Activated naive CD8-positive, alpha-beta T cell treated with anti-CD3 and anti-CD28 coated beads, Interleukin-2, amount 10 ng/mL, durations not matched to agents 7 days and 5 days (primary cell): ENCODE measurements at places on chromosomes 3 and 15. TPM values are rescaled to one million over a fixed set of nuclear protein-coding genes. Genes with fewer than 3 reads are reported as not detected.

The TNK2 gene
- 166 TPM for total RNA-seq

GRCh38 chr3:14685179-14685578 is 10.2 kb downstream of the C3orf20 start:
- DNase-seq = no peak

The GHSR gene
- total RNA-seq = not detected

The HIGD2B gene
- 0.62 TPM for total RNA-seq

The TMEM207 gene
- not detected for total RNA-seq

DNA sequence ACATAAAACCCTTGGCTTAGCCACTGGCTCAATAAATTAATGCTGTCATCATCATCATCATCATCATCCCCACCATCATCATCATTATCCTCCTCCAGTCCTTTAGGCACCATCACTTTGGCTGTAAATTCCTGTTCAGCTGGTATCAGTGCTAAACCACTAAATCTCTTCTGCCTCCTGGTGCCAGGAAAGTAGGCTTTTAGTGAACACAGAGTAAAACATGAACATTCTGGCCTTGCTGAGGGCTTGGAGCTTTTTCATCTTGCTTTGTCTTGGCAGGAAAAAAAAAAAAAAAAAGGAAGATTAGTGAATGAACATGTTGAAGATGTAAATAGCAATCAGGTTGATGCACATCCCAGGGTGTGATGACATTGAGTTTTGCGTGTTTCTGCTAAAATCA is 67.3 kb upstream of the EIF1B start:
- DNase-seq = no peak

DNA sequence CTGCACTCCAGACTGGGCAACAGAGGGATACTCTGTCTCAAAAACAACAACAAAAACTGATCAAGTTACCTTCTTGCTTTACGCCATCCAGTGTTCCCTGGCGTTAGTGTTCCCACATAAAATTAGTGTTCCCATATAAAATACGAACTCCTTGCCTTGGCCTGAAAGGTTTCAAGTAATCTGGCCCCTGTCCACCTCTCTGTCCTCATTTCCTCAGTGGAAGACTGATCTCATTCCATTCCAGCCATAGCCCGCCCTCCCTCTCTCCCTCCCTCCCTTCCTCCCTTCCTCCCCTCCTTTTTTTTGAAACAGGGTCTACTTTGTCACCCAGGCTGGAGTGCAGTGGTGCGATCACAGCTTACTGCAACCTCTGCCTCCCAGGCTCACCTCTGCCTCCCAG is 2.8 kb upstream of the CAND2 start:
- DNase-seq = no peak

GRCh38 chr3:190566043-190566933 is 52.4 kb downstream of the IL1RAP start:
- no peak for DNase-seq

The GPR27 gene
- 0.28 TPM for total RNA-seq

DNA sequence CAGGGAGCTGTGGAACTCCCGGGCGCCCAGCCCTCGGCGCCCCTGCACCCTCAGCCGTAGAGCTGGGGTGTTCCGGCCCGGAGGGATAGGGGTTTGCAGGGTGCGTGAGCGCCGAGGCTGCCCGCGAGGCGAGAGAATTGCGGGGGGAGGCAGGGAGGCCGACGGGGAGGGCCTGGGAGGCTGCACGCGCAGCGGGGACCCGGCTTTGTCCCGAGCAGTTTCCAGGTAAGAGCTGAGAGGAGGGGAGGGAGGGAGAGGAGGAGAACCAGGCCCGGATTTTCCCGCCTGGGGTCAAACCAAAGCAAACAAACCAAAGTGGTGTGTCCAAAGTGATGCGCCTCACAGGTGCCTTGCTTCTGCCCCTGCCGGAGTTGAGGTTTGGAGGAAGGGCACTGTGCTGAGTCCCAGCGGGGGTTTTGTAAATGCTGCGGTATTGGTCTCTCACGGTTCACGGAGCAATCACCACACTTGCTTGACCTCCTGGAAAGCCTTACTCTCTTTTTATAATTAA is 146.4 kb downstream of the TJP1 start:
- DNase-seq = no peak

The AQP9 gene
- 0.30 TPM for total RNA-seq

DNA sequence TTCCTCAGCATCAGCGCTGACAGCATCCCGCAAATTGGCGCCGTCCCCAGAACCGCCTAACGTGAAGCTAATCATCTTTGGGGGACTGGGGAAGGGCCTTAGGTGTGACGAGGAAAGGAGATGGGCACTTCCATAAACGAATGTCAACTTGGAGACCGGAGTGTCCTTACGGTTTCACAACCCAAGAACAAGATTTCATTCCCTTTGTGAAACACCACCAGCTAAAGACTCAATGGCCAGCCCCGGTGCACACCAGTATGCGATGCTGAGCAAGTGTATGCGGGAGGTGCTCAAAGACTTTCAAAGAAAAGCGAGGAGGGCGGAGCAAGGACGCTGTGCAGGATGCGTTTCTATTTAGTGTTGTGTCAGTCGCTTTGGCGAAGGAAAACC is 759 bp upstream of the TTBK2 start:
- peak; percentile 56 for DNase-seq

DNA sequence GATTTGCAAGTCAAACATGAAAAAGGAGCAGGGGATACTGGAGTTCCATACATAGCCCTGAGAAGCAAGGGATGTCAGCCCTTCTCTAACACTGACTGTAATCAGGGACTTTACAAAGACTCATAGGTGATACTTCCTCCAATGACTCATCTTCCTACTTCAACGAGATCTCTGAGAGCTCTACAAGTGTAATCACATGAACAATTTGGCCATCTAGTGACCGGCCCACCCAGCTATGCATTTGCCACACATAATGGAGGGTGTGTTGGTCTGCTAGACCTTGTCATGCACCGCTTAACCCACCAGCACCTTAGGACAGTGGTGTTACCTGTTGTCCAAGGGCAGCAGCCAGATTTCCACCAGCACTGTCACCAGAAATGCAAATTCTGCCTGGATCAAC is 75.3 kb downstream of the NCEH1 start:
- DNase-seq = no peak

The CADPS gene
- not detected for total RNA-seq

DNA sequence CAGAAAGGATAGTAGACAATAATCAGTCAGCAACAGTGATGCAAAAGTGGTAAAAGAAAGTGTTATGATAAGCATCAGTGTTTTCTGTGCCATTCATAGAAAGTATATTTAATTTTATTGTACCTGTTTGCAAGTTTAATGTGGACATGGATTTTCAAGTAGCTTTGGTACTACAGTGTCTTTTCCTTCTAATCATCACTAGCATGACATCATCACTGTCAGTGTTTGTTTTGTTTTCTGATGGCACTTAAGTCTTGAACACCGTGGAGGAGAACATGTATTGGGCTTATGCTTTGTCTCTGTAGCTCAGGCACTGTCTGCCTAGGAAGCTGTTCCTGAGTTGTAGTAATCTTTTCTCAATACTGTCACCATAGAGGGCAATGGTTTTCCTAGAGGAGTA is 41.9 kb downstream of the SETD5 start:
- no peak for DNase-seq

DNA sequence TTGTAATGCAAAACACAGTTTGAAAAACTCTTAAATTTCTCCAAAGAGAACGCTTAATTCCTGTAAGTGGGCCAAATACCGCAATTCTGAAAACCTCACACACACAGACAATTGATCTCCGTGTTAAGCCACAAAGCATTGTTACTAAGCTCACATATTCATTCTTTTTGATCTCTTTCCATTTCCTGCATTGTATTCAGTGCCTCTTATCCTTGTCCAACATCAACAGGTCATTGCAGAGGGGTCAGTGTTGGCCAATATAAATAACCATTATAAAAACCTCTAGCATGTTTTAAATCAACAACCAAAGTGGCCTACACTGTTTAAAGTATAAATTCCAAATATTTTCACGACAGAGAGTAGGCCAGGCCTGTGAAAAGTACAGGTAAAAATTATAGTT is 171.1 kb downstream of the PDZRN3 start:
- DNase-seq = no peak

GRCh38 chr3:173216063-173216462 is 75.0 kb upstream of the SPATA16 start:
- DNase-seq = no peak

The SI gene
- total RNA-seq = not detected
